ENCODE measurements at places on chromosomes 5 and 9.

GRCh38 chr9:85142496-85142911 is 473.0 kb downstream of the NTRK2 start:
- no peak for DNase-seq

DNA sequence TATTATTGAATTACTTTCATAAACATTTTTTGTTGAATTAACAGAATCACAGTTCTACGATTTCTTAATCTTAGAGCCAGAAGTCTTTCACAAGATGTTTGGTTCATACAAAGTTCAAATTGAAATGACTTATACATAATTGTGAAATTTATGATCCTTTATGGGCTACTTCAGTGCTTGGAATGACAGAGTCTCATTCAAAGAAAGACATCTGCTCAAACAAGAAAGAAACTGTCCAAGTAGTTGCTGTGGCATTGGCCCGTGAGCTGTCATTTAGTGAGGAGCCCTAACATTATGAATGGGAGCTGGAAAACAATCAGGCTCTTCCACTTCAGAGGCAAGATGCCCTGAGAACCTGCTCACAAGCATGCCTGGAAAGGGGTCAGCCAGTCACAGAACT is 63.4 kb downstream of the AUH start:
- DNase-seq = no peak

- no peak for DNase-seq
Measured at GRCh38 chr9:97568461-97569275, 64.5 kb downstream of the TSTD2 start.

DNA sequence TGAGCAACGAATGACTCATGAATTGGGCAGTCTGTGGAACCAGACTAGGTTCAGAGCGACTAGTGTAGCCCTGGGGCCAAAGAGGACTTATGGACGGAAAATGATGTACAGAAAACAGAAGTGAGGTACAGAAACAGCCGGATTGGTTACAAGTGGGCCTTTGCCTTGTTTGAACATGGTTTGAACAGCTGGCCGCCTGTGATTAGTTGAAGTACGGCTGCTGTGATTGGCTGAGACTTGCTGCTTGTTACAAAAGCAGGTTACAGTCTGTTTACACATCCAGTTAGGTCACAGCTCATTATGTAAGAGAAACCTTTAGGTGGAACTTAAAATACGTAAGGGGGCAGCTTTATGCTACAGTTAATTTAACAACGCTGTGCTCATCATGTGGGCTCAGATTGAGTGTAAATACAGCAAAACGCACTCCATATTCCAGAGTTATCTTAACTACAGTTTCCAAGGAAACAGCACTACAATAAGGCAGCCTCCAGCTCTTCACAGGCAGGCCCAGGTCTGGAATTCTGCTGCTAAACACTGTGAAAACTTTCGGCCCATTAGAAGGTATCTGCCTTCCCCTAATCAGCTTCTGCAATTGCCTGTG is 6.5 kb downstream of the AMACR start:
- no peak for DNase-seq

- no peak for DNase-seq
Measured at GRCh38 chr5:136016945-136017530, 11.8 kb upstream of the TGFBI start.

GRCh38 chr5:173886150-173886549 is 2.0 kb upstream of the CPEB4 start:
- no peak for DNase-seq

GRCh38 chr5:10533226-10533625 is 30.6 kb upstream of the ANKRD33B start:
- no peak for DNase-seq

- no peak for DNase-seq
Measured at GRCh38 chr5:1820381-1820780, 19.2 kb downstream of the NDUFS6 start.

- DNase-seq = no peak
Measured at GRCh38 chr5:154368041-154368800, 77.6 kb upstream of the SAP30L start.

DNA sequence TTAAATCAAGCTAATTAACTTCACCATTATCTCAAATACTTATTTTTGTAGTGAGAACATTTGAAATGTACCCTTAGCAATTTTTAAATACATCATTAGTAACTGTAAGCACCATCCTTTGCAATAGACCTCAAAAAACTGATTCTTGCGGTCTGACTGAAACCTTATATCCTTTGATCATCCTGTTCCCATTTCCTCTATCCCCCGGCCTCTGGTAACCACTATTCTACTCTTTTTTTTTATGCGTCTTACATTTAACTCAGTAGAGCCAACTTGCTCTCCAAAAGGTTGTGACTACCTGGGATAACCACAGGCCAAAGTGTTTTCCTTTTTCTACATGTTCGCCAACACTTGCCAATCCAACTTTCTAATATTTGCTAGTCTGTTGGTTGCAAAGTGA is 106.1 kb downstream of the IRX1 start:
- DNase-seq = no peak

DNA sequence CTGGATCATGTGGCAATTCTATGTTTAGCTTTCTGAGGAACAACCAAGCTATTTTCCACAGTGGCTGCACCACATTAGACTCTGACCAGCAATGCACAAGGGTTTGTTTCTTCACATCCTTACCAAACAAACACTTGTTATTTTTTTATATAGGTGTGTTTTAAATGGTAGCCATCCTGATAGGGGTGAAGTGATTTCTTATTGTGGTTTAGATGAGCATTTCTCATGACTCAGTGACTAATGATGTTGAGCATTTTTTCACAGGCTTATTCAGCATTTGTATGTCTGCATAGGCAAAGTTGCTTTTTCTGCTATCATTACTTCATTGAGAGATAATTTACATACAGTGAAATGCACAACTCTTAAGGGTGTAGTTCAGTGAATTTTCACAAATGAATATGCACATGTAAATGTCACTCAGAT is 36.0 kb downstream of the ANKRD33B start:
- DNase-seq = no peak
